Stimulated activated CD4-positive, alpha-beta T cell treated with anti-CD3 and anti-CD28 coated beads, Interleukin-4, amount 100 ng/mL, for 24 hours (primary cell): ENCODE measurements at places on chromosomes 2 and 18.

DNA sequence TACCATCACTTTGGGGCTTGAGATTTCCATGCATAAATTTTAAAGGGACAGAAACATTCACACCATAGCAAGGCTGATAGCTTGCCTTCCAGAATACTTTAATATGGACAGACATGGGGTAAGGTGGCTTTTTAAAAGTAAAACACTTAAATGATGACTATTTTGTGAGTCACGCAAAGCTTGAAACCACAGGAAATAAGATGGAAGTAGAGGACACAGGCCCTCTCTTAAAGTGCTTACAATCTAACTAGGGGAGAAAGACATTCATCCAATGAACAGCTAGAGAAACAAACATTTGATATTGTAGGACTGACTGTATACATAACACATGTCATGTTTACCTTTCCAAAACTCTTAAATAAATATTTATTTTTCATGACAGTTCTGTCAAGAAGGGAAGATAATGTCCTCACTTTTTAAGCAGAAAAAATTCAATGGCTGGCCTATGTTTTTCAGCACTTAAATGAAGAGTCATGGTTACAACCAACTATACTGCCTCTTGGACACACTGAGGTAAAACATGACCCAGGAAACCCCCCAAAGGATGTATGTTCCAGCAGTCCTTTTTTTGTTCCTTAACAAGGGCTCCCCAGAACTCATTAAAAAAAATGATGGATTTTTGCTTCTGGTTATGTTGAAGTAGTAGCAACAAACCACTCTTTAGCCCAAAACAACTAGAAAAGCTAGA, 120.0 kb upstream of the RBMS1 start:
- DNase-seq, result no peak

DNA sequence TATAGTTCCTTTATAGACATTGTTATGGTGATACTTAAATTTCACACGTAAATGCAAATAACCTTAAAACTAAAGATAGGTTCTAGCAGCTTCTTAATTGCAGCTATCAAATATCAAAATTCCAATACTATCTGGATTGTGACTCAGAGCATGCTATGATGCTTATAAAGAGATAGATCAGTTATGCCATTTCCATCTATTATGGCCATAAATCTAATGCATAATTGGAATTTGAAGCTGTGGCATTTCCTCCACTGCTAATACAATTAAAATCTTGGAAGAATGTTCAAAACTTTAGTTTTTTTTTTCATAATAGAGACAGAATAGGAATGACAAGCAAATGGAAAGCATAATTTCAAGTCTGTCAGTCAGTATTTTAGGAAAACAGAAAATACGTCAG, 220.8 kb upstream of the GALNT5 start:
- DNase-seq, result no peak

DNA sequence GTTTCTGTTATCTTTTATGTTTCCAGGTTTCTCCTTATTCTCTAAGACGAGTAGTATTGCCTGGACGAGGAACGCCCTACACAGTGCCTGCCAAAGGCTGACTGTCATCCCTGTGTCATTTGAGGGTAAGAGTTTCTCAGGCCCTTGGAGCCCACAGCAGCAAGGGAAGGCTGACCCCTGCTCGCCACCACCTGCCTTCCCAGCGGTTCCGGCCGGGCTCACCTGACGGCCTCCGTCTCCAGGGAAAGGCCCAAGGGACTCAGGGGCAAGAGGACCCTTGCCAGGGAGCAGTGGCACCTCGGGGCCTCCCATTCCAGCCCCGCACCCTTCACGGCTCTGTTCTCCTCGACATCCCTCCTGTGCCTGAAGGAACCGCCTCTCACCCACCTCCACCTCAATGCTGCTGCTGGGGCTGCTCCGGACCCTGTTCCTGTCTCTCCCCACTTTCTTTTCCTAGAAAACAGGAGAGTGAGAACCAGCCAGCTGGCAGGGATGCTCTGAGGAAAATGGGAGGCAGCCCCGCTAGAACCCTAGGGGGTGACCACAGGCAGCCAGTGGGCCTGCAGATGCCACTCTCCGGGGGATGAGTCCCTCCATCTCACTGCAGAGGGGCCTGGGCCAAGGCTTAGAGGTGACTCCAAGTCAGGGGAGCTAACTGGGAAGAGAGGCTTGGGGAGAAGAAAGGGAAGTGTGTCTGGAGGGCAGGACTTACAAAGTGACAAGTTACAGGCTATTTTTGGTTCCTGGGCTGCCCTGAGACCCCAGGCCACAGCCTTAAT, 1.9 kb downstream of the LIMS2 start:
- no peak for DNase-seq

- DNase-seq, result no peak
Measured at GRCh38 chr2:199452260-199452990, 5.3 kb downstream of the SATB2 start.

DNA sequence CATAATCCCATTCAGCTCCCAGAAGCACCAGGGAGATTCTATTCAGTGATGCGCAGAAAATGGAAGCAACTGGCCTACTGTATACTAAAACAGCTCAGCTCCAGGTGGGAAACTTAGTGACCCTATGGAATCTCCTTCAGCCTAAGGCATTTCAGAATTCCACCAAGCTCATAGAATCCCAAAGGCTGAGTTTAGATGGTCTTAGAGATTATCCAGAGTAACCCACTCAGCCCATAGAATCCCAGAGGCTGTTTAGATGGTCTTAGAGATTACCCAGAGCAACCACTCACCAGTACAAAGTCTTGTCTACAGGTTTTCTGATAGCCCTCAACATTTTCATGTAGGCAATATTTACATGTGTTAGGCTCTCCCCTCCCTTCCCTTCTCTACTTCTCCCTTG, 232.0 kb upstream of the SLC14A2 start:
- no peak for DNase-seq

DNA sequence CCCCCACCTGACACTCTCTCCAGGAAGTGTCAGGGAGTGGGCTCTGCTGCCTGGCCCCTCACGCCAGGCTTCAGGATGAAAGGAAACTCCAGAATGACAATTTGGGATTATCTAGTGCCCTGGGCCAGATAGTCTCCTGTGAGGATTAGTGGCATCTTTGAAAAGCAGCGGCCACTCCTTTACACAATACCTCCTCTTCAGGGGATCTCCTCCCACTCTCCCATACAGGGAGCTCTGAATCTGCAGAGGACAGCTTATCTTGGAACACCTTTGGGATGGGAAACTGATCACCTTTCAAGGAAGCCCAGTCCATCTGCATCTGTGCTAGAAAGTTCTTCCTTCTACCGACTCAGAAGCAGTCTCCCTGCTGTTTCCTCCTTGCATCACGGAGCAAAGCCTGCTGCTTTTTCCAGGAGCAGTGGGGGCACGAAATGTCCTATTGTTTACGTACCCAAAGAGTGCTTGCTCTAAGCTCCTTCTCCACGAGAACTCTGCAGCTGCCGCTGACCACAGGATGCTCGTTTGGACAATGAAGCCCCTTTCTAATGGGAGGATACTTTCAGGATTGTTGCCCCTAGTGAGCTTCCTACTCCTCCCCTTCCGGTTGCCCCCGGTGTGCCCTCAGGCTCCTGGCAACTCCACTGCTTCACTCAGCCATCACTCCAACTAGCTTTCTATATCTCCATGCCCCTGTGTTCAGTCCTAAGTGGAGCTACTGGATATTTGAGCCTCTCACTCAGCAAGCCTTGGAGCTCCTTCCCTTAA, 31.5 kb downstream of the SIX3 start:
- no peak for DNase-seq

GRCh38 chr2:28404086-28404485, 11.4 kb downstream of the FOSL2 start:
- DNase-seq, result no peak

DNA sequence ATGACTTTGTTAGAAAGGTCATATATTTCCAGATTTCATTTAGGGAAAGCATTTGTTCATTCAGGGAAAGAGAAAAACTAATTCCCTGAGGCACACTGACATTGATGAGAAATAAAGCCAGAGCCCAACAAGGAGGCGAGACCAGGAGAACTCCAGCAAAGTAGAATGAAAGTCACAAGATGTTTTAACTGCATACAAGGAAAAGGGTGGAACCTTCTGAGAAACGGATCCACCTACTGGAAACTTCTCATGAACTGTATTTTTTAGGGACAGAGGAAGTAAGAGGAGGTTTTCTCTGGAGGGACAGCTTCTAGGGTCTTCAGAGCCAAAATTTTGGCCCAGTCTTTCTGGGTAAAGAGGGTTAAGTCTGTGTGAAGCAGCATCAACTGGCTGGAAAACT, 548.2 kb upstream of the PIK3C3 start:
- no peak for DNase-seq

DNA sequence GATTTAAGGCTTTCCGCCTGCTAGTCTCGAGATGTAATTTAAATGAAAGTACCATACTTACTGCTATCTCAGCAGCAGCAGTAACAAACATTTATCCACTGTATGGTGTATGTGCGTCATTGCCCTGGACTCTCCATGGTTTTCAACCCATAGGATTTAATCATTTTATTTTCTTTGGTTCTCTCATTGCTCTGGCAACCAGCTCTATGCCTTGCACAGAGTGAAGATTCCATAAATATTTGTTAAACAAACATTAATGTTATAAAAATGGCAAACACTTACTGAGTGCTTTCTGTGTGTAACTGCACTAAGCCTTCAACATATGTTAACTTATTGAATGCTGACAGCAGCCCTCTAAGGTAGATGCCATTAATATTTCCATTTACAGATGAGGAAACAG, 1.3 kb upstream of the LMAN1 start:
- no peak for DNase-seq

DNA sequence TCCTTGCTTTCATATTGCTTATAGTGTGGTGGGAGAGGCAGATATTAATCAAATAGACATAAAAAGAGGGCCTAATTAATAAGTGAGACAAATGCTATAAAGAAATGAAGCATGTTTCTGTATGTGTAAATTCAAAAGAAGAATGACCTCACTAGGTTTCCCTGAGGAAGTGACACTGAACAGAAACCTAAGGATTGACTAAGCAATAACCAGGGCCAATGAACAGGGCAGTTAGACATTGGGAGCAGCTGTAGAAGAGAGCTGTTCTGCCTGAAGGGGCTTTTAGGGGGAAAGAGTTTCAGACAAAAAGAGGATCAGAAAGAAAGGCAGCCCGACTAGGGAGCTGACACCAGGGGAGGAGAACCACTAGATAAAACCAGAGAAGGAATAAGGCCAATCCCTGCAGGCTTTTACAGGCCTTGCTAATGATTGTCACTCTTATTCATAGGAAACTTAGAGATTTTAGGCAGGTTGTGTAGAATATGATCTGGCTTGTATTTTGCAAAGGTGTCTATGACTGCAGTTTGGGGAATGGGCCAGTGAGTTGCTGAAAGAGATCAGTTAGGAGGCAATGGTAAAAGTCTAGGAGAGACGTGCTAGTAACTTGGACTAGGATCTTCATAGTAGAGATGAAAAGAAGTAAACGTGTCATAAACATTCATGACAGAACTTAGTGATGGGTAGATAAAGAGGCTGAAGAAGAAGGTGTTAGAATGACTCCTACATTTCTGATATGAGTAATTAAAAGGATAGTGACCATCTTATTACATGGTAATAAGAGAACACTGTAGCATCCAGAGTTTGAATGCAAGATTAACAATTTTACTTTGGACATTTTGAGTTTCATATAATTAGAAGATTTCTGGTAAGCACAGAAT, 26.8 kb upstream of the NABP1 start:
- DNase-seq, result no peak

GRCh38 chr2:16653799-16654198, 11.8 kb downstream of the CYRIA start:
- DNase-seq, result no peak

DNA sequence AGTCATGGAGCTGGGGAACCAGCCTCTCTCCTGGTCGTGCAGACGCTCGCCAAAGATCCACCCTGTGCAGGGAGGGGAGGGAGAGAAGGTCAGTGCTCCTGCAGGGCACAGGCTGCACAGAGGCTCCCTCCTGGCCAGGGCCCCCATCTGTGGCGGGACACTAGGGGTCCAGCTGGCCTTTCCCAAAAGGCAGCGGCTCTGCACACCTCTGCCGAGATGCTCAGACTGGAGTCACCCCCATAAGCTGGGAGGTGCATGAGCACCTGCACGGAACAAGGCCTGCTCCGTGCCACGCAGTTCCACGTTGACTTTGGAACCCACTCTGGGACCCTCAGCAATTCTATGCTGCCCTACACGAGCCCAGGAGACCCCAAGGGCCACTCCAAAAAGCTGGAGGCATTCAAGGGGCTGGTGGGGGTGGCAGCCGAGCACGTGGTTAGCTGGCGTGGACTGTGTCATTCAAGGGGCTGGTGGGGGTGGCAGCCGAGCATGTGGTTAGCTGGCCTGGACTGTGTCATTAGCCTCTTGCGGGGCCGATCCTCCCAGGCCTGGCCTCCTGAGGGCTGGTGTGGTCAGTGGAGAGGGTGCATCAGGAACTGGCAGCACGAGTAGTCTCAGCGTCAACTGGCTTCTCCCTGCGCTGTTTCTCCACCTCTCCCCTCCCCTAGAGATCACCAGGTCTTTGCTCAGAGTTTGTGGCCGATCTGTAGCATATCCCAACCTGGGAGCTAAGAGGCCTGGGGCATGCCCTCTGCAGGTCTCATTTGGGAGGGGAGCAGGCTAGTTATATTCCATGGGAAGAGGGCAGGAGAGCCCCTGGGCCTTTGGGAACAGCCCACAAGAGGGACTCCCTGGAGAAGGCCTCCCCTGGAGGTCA, 9.8 kb downstream of the SNORC start:
- DNase-seq, result no peak

DNA sequence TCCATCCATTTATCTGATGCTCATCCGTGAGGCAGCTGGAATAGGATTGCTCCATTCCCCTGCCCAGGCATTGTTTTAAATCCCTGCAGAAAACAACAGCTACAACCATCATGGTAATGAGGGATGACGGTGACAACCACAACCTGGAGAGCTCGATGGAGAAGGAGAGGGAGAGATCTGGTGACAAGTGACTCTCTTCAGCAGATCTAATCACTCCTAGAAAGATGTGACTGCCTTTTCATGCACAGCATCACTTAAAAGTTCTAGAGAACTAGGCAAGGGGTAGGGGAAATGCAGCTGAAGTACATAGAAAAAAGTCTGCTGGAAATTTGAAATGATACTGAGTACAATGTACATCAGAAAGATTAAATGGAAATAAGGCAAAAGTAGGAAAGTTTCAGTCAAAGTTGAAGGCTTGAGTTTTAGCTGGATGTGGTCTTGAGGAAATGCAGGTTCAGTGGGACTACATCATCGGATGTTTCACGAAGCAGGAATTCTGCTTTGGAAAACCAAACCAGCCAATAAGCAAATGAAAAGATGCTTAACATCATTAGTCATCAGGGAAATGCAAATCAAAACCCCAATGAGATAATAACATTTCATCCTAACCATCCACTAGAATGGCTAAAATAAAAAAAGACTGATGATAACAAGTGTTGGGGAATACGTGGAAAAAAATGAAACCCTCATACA, 6.8 kb upstream of the ARHGAP25 start:
- DNase-seq, result no peak
